NCI-H1930 (cell line): ENCODE measurements at places on chromosomes 5 and 9.

GRCh38 chr9:89411759-89412158 is 86.2 kb downstream of the SEMA4D start:
- no peak for DNase-seq

DNA sequence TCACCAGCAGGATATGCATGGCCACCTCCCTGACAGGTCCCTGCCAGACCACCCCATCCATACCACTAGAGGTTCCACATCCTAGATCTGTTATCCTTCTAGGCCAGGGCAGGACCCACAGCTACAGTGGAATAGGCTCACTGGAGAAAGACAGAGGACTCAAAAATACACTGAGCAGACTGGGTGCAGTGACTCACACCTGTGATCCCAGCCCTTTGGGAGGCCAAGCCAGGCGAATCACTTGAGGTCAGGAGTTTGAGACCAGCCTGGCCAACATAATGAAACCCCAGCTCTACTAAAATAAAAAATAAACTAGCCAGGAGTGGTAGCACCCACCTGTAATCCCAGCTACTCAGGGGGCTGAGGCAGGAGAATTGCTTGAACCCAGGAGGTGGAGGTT is 56.5 kb upstream of the TESK1 start:
- DNase-seq = no peak

GRCh38 chr5:3337812-3338541 is 257.7 kb upstream of the IRX1 start:
- no peak for DNase-seq

GRCh38 chr5:160317434-160317833 is 5.1 kb upstream of the CCNJL start:
- DNase-seq = no peak

- DNase-seq = no peak
Measured at GRCh38 chr9:124558777-124559470, 51.7 kb upstream of the NR5A1 start.

DNA sequence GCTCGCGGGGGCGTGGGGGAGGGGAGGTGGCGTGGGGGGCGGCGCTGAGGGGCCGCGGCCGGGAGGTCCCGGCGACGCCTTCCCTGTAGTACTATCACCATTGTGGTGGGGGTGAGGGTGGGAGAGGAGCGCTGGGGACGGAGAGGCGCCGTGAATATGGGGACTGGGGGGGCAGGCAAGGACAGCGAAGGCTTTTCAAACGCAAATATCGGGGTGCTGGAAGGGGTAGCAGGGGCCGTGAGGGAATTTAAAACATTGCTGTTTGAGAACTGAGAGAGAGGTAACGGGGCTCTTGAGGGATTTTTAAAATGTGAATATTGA is 427 bp downstream of the RBM27 start:
- no peak for DNase-seq
